ENCODE measurements at places on chromosomes 4 and X. TPM values are rescaled to one million over a fixed set of nuclear protein-coding genes. Genes with fewer than 3 reads are reported as not detected.

DNA sequence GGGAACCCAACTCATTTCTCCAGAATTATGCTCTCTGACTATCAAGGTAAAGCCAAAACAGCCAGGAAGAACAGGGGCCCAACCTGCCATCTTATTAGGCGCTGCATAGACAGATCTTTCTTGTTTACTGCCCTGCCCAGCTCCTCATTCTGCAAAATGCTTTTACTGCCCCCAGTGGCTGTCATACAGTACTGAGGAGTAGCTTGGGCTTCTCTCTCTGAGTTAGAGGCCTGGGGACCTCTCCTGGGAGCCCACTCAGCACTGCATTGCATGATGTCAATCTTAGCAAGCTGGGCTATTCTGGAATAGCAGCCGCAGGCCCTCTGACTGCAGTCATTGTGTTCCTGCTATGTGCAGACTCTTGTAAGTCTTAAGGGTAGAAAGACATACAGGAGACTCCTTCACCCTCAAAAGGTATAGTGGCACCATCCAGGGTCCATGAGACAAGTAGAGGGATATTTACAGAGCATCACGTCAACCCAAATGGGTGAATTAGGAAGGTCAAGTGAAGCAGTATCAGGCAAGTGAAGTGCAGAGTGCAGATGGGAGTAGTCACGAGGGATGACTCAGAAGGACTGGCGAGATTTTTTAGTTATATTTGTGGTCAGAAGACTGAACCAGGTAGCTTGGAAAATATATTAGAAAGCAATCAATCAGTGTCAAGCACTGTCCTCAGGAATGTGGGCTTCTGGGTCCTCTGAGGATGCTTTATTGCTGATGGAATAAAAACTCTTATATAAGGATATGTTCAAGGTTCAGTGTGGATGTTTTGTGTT, 294.1 kb upstream of the SFRP2 start:
- no peak overlapping the region for H3K4me3 ChIP-seq
- H3K36me3 ChIP-seq: no peaks in the 10 kb centered on the region
- H3K27ac ChIP-seq: no peak overlapping the region
- no peaks in the 10 kb centered on the region for H3K27me3 ChIP-seq
- H3K4me1 ChIP-seq: no peaks in the 10 kb centered on the region

- H3K4me1 ChIP-seq: peaks cover 26% of the 10 kb centered on the region
- H3K27ac ChIP-seq: peak overlapping the region; percentile 84
- peaks cover 24% of the 10 kb centered on the region for H3K27me3 ChIP-seq
- H3K4me3 ChIP-seq: peak overlapping the region; percentile 89
- peaks cover 15% of the 10 kb centered on the region for H3K36me3 ChIP-seq
Observed at GRCh38 chrX:989959-990510, 222.4 kb downstream of the CRLF2 start.

PPP2R2C gene
- polyA plus RNA-seq: not detected

- H3K27ac ChIP-seq: no peak overlapping the region
- H3K27me3 ChIP-seq: peaks cover 5% of the 10 kb centered on the region
- no peak overlapping the region for H3K4me3 ChIP-seq
- DNase-seq: no peak
- peaks cover 4% of the 10 kb centered on the region for H3K36me3 ChIP-seq
Observed at GRCh38 chr4:7348946-7349900, 85.5 kb downstream of the PSAPL1 start.

CT45A5 gene
- polyA plus RNA-seq: not detected

Measured in immature natural killer cell (primary cell).